ENCODE measurements at places on chromosomes 5 and 9.

GRCh38 chr9:93952784-93953495 lies 2.2 kb downstream of the BARX1 start:
- no peak for DNase-seq

- DNase-seq, result no peak
Observed at GRCh38 chr5:66138637-66139317, 5.3 kb upstream of the SREK1 start.

DNA sequence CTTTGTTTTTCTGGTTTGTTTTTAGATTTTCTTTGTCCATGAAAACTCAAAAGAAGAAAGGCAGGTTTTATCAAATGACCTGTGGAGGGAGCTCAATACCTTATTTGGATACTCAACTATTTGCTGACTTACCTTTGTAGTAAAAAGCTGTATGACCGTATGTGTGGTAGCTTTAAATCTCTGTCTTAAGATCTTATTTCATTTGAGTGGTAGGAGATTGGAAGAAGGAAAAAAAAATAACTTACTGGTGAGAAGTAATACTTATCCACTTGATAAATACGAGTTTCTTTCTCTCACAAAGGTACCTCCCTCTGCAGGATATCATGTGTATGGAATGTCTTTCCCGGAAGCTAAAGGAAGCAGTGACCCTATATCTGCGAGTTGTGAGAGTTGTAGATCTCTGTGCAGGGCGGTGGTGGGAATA lies 15.0 kb downstream of the FBXO38 start:
- DNase-seq, result no peak

GRCh38 chr9:73118286-73118685 lies 33.4 kb upstream of the ANXA1 start:
- DNase-seq, result no peak

- DNase-seq, result peak; percentile 72
Observed at GRCh38 chr9:34591248-34591916, 1.9 kb upstream of the CNTFR start.

Measured in stimulated activated CD4-positive, alpha-beta T cell treated with anti-CD3 and anti-CD28 coated beads, Interleukin-1b, Interleukin-23, amount 100 ng/mL, for 1 hour (primary cell).